ENCODE measurements at places on chromosomes 3 and 15.

GRCh38 chr3:112134335-112135124 lies 1.5 kb upstream of the GCSAM start:
- DNase-seq, result no peak

DNA sequence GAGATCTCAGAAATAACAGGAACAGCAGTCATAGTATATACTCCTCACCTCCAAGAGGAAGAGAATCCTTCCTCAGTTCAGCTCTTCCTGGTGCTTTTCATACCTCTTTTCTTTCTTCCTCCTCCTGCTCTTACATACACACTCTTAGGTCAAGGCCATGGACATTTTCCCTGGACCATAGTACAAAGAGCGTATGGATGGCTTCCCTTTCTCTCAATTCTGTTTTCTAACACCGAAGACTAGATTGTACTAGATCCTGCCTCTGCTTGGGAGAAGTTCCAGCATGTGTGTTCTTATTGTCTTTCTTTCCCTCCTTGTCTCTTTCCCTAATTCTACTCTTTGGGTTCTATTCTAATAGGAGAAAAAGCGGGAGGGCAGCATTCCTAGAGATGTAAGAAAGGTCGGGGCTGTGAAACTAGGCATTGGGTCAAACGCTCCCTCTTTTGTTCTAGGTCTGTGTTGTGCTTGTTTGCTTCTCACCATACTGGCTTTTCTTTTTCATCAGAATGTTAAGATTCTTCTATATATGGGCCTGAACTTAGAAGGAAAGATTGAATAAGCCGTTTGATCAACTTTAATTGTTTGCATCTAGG lies 77.4 kb downstream of the VPS8 start:
- no peak for DNase-seq

GRCh38 chr15:70768257-70768883 lies 5.0 kb upstream of the UACA start:
- no peak for DNase-seq

- no peak for DNase-seq
Observed at GRCh38 chr3:125359700-125360099, 15.4 kb downstream of the ZNF148 start.

- DNase-seq, result no peak
Observed at GRCh38 chr3:16337856-16338540, 73.0 kb downstream of the OXNAD1 start.

GRCh38 chr3:154195620-154196356 lies 74.6 kb downstream of the ARHGEF26 start:
- no peak for DNase-seq

DNA sequence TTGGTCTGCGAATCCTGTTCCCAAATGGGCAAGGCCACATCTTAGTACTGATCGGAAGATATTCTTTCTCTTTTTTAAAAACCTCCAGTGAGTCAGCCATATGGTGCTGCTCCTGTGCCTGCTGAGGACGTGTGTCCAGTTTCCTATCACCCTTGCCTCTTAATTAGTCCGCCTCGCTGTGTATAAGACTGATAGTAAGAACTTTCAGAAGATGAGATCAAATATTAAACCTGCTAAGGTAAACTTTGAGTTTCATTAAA lies 612 bp downstream of the UBA5 start:
- peak; percentile 26 for DNase-seq

DNA sequence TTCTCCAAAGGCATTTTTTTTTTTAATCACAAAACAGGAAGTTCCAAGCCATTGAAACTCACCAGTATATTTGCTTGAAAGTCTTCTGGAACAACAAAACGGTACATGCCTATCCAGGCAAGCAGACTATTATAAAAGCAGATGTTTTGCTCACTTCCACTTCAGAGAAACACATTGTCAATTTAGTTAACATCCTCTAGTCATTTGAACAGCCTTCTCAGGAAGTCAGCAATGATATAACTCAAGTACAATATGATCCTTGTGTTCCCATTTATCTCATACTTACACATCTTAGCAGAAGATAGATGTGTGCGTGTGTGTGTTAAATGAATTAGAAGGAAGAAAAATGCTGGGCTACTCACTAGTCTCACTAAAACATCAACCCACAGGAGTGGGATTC lies 30.4 kb downstream of the MECOM start:
- no peak for DNase-seq

- DNase-seq, result peak; percentile 2
Observed at GRCh38 chr3:147191795-147192385, 214.5 kb downstream of the ZIC4 start.

GRCh38 chr15:95994418-95994817 lies 336.1 kb upstream of the NR2F2 start:
- DNase-seq, result no peak

- no peak for DNase-seq
Observed at GRCh38 chr15:83352119-83352518, 67.7 kb upstream of the BNC1 start.

- DNase-seq, result peak; percentile 60
Observed at GRCh38 chr15:89171136-89172072, 50.0 kb downstream of the RLBP1 start.

GRCh38 chr3:192171213-192171612 lies 556.1 kb downstream of the FGF12 start:
- DNase-seq, result no peak

- no peak for DNase-seq
Observed at GRCh38 chr15:65909831-65910230, 40.5 kb downstream of the RAB11A start.

DNA sequence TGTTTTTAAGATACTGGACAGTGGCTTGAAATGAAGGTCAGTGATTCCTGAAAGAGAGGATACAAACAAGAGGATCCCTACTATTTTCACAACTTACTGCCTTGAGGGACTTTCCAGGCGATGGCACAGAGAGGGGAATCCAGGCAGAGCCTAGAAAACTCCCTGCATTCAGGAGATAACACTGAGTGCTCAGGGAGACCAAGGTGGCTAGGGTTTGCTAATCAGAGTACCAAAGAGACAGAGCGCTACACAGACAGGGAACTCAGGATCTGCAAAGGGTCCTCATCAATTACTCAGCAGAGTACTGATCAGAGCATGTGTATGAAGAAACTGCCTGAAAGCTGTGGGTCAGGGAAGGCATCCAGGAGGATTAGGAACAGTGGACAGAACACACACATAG lies 11.7 kb upstream of the MRPS22 start:
- DNase-seq, result no peak

DNA sequence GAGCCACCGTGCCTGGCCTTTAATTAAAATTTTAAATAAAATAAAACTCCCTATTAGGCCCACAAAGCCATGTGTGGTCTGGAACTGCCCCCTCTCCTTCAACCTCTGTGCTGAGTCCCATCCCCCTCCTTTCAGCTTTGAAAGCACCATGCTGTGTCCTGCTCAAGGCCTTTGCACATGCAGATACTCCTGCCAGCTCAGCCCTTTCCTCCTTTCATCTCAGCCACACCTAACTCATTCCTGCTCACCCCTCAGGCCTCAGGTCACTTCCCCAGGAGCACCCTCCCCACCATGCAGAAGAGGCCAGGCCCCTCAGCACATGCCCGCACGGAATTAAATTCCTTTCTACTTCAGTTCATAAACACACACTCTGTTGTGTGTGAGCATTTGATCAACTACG lies 28.1 kb downstream of the ATRIP start:
- DNase-seq, result no peak

- DNase-seq, result no peak
Observed at GRCh38 chr3:168457954-168458539, 362.3 kb upstream of the GOLIM4 start.

GRCh38 chr15:64622410-64623260 lies 152.8 kb downstream of the RBPMS2 start:
- no peak for DNase-seq

DNA sequence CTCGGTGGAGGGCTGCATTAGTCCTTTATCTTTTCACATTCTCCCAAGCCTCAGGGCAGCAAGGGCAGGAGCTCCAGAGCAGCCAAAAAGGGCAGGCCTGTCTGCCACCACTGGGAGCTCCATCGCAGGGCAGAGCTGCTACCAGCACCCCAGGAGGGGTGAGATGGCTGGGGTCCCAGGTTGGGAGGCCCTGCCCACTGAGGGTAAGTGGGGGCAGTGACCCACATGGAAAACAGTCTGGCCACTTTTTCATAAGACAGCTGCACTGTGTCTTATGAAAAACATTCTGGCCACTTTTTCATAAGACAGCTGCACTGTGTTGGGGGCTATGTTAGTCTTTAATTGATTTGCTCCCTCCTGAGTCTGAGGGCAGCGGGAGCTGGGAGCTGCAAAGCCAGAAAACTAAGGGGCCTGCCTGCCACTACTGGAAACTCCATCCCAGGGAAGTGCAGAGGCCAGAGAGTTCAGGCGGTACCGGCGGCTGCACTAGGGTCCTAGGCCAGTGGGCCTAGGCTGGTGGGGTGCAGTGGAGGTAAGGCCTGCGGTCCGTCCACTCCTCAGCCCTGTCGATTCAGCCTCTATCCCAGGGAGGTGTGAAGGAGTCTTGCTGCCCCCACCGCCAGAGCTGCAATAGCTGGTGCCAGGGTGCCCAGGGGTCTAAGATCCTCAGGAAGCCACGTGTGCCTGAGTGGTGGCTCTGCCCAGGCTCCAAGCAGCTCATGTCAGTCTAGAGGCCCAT lies 45.4 kb downstream of the TMCO5A start:
- DNase-seq, result no peak

GRCh38 chr15:57580866-57581265 lies 10.8 kb upstream of the MYZAP start:
- no peak for DNase-seq

DNA sequence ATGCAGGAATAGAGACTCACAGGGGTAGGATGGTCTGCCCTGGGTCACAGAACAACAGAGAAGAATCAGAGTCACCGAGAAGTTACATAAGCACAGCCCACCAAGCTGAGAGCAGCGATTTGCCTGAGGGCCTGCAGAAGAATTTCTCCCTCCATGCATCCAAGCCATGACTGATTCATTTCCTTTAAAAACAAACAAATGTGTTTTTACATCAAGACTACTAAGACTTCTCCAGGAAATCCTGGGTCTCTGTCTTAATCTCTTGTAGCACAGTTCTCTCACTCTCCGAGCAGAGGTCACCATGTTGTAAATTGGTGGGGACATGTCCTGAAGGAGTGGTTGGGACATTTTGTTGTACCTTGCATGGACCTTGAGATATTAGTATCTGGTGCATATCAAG lies 159.8 kb downstream of the THSD4 start:
- peak; percentile 28 for DNase-seq

Data from SW 1271 (cell line).